ENCODE measurements at places on chromosomes 11 and 22.
A peak's percentile ranks its signal among the peaks of the same experiment; 100 is the strongest.

DNA sequence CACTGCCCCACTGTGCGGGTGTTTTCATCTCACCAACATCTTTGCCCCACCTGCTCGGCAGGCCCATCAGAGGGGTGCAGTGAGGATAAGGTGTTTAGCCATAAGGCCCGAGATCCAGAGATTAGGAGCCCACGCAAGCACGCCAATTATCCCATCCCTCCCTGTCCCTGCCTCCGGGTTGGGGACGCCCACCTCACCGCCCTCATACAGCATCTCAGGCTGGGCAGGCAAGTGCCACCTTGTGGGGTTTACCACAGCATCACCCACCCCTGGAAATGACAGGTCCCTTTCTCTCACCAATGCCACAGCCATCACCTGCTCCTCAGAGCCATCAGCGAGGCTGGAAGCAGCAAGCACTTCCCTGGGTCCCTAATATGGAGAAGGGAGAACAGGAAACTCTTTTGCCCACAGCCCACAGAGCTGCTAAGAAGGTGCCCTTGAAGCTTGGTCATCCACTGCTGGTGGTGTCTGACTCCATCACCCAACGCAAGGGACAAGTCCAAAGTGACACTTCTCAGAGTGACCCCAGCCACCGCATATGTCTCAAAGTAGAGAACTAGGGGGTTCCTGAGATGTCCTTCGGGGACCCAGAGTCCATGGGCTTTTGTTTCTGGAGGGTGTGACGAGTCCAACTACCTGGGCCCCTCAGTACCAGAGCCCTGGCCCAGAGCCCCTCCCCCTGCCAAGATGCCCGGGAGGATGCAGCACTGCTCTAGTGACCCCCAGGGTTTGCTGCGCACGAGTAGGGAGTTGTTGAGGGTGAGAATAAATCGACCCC is 15.8 kb downstream of the VPS37C start:
- DNase-seq = no peak

GRCh38 chr11:74354036-74354435 is 42.6 kb upstream of the P4HA3 start:
- DNase-seq = no peak

- DNase-seq = no peak
Observed at GRCh38 chr11:84289381-84289906, 1003.3 kb upstream of the CCDC90B start.

- DNase-seq = no peak
Observed at GRCh38 chr11:131859538-131860210, 489.3 kb downstream of the NTM start.

DNA sequence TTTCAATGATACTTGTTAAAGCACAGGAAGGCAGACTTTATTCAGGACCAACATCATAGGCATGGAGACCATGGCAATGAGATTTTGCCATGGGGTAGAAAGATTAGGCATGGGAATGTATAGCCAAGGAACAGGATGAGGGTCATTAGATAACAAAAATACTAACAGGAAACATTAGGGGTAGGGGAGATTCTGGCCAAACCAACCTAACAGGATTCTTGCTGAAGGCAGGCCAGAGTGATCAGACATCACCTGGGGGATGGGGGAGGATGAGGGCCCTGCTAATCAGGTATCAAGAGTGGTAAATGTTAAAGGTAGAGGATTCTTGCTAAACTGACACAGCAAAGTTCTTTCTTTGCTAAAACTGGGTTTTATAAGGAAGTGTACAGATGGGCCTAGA is 481.8 kb downstream of the ETS1 start:
- DNase-seq = no peak

DNA sequence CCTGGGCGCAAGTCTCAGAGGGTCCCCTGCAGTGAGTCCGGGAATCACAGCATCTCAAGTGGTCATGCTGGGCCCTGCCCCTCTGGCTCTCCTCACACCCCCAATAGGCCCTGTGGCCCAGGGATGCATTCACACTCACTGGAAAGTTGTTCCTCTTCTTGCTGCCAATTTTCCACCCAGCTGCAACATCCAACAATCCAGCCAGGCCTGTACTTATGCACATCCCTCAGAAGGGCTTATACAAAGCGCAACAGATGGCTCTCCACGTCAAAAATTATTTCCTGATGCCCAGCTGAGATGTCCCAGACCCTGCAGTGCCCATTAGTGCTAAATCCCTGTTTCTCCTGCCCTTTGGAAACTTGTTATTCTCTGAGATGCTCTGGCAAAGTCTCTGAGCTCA is 407.8 kb upstream of the NARS2 start:
- no peak for DNase-seq

- DNase-seq = no peak
Observed at GRCh38 chr11:57638005-57638781, 11.5 kb downstream of the YPEL4 start.

DNA sequence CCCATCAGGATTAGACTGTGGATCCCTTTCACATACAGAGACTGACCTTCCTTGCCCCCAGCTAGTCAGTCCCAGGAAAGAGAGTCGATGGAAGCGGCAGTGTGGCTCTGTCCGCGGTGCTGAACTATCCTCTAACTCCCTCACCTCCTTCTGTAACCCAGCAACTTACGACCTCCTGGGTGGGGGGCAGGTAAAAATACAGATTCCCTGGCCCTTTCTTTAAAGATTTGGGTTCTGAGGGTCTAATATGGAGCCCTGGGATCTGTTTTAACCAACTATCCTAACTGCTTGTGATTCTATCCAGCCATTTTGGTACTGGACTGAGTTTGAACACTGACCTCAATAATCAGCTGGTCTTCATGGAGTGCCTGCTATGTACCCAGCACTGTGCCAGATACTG is 23.2 kb downstream of the MFNG start:
- no peak for DNase-seq

- DNase-seq = no peak
Observed at GRCh38 chr11:75773595-75774353, 5.2 kb downstream of the DGAT2 start.

- no peak for DNase-seq
Observed at GRCh38 chr11:15114501-15115475, at the start of gene INSC. Gene INSC, plus strand, starts transcription at chr11:15114923. Its CDS starts 34,252 bp downstream, at chr11:15149175.

DNA sequence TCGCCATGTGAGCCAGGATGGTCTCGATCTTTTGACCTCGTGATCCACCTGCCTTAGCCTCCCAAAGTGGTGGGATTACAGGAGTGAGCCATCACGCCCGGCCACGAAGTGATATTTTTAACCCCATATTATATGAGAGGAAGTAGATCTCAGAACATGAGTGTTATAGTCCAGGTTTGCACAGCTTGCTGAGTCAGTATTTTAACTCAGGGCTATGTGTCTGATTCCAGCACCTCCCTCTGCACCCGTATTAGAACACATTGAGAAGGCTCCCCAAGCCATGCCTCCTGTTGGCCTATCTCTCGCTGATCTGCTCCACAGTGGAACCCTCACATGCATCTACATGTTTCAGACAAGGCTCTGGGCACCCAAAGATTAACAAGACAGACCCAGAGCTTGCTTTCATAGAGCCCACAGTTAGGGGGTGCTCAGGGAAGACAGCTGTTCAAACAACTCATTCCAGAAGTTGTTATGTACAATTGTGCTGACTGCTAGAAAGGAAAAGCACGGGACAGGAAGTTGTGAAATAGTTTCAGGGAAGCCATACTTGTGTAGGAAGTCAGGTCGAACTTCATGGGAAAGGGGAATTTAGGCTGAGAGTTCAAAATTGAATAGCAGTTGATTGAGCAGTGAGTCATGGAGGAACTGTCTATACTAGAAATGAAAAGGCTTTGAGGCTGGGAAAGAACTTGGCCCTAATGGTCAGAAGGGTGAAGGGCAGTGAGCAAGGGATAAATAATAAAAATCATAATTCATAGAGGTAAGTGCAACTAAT is 49.3 kb upstream of the CLPB start:
- DNase-seq = no peak

DNA sequence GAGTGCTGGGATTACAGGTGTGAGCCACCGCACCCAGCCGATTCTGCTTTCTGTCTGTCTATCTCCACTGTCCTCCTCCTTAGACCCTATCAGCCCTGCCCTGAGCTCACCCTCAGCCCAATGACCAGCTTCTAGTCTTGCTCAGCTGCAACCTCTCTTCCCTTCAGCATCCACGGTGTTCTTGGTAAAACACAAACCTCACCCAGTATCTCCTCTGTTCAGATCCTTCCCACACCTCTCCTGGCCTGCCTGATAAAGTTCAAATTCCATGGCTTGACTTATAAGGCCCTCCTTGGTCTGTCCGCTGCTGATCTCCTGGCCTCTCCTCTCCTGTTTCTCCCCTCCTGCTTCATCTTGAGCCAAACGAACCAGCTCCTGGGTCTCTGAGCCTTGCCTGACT is 14.5 kb upstream of the NCF4 start:
- no peak for DNase-seq

GRCh38 chr11:116302756-116303155 is 470.0 kb downstream of the BUD13 start:
- no peak for DNase-seq

- DNase-seq = no peak
Observed at GRCh38 chr11:8867035-8867434, 44.0 kb upstream of the AKIP1 start.

DNA sequence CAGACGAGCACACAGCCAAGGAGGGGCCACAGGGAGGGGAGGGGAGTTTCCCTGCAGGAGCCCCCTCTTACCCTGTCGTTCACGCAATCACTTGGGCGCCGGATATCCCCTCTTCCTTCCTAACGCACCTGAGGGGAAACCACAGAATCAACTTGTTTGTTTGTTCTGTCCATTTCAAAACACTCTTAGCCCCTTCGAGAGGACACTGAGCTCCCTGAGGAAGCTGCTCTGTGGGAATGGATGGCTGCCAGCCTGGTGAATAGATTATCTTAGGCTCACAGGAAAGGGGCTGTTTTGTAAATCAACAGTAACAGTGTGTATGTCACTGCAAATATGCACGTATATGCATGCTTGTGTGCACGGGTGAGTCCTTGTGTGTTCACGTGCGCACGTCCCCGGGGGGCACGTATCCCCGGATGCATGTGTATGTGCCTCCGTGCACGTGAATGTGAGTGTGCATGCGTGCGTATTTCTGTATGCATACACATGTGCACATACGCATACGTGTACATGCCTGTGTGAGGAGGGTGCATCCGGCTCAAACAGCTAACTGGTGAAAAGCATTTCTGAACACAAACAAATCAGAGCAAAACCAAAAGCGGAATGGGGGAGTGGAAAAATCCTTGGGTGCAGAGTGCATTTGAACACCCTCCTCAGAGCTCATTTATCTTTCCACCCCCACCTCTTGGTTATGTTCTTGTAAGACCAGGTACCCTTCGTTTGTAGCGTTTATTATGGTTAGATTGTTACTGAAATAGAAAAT is 7.2 kb downstream of the ARSA start:
- peak; percentile 67 for DNase-seq

DNA sequence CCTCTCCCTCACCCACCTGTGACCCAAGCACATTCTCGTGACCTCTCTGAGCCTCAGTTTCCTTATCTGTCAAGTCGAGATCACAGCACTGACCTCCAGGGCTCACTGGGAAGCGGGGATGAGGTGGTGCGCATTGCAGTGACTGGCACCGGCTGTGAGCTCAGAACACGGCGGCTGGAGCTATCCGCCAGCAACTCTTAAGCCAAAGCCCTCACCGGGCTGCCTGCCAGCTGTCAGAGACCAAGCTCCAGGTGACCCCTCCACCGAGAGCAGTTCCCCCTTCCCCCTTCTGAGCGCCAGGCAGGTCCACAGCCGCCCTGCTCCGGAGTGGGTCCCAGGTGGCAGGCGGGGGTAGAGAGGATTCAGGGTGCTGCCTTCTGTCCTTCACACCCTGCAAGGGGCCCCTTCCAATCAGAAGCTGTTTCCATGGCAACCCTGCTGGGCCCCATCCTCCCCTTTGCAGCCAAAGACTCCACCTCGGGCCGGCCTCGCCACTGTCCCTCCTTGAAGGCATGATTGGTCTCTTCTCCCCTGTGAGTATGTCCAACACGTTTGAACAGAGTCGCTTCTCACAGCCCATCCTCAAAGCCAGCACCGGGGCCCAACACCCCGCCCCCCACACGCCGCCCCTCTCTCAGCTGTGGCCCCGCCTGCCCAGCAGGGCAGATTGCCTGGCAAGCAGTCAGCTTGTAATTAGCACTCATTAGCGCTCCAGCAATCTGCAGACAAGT is 98.7 kb downstream of the WNT7B start:
- DNase-seq = no peak

DNA sequence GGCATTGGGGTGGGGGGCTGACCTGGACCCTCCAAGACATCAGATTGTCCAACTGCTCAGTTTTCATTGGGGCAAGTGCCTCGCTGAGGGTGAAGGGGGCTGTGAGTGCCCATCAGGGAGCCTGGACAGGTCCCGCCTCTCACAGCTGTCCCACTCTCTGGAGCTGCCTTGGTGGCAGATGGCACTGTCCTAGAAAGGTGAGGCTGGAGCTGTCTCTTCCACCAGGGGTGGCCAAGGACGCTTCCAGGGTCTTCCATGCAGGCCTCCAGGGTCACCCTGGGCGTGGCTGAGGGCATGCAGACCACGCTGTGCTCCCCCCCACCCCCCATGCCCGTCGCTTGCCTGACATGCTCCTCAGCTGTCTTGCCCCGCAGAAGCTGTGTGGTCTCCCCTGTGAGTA is 53.5 kb upstream of the CCDC188 start:
- no peak for DNase-seq

DNA sequence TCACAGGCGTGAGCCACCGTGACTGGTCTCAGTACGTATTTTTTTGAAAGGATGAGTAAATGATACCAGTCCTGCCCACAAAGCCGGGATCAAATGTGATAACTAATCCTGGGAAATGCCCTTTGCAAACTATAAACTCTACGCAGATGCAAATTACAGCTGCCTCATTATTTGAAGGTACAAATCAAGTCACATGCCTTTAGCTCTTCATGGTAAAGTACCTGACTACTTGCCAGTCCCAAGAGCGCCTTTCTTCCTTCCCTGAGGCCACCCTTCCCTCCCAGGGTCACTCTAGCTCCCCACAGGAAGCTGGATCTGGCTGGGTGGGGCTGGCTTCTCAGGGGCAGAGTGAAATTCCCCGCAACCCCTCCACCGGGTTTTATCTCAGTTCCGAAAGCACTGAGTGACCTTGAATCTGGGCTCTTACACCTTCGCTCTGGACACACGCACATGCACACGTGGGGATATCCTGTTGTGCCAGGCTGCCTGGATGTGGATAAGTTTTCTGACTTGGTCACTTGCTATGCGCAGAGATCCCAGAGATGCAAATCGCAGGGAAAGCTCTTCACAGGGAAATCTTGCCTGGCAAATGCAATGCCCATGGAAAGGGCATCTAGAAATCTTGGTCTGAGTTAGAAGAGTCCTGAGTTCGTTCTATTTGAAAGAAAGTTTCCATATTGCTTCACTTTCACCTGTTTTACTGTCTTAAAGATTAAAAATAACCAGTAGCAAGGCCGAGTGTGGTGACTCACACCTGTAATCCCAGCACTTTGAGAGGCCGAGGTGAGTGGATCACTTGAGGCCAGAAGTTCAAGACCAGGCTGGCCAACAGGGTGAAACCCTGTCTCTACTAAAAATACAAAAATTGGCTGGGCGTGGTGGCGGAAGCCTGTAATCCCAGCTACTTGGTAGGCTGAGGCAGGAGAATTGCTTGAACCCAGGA is 8.5 kb downstream of the A4GALT start:
- DNase-seq = no peak

DNA sequence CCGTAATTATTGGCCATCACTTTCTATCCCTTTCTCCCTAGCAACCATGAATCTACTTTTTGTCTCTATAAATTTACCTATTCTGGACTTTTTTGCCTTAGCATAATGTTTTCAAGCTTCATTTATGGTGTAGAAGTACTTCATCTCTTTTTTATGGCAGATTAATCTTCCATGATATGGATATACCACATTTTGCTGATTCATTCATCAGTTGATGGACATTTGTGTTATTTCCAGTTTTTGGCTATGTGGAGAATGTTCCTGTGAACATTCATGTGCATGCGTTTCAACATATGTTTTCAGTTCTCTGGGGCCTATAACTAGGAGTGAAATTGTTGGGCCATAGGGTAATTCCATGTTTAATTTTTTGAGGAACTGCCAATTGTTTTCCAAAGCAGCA is 12.8 kb downstream of the CAPN1 start:
- no peak for DNase-seq
